ENCODE measurements at places on chromosomes 1 and 21. TPM values are rescaled to one million over a fixed set of nuclear protein-coding genes. Genes with fewer than 3 reads are reported as not detected.

The LCE7A gene
- not detected for total RNA-seq

The F13B gene
- under 0.01 TPM for total RNA-seq

The TMEM51 gene
- total RNA-seq = 15.1 TPM

The TMPRSS15 gene
- not detected for total RNA-seq

The CACNA1S gene
- not detected for total RNA-seq

The AIRE gene
- not detected for total RNA-seq

The EYA3 gene
- 21.9 TPM for total RNA-seq

The MAP3K21 gene
- 6.3 TPM for total RNA-seq

All from mammary epithelial cell (primary cell).